Psoas muscle (tissue), 8 donors: ENCODE measurements at places on chromosomes 1 and 21. TPM values are rescaled to one million over a fixed set of nuclear protein-coding genes. Genes with fewer than 3 reads are reported as not detected.

- H3K36me3 ChIP-seq = no peaks in the 10 kb centered on the region
- no peak overlapping the region for H3K27ac ChIP-seq
- H3K4me3 ChIP-seq = no peak overlapping the region
- H3K4me1 ChIP-seq = no peaks in the 10 kb centered on the region
These were observed 102.8 kb downstream of the RHOU start for GRCh38 chr1:228837817-228838716.

- H3K27ac ChIP-seq = no peak overlapping the region
- no peaks in the 10 kb centered on the region for H3K27me3 ChIP-seq
- no peak for DNase-seq
- no peaks in the 10 kb centered on the region for H3K36me3 ChIP-seq
These were observed 7.4 kb upstream of the MIXL1 start for GRCh38 chr1:226216056-226216455.

- H3K4me1 ChIP-seq = no peaks in the 10 kb centered on the region
- DNase-seq = no peak
- H3K4me3 ChIP-seq = no peak overlapping the region
- H3K27me3 ChIP-seq = no peaks in the 10 kb centered on the region
- H3K27ac ChIP-seq = no peak overlapping the region
These were observed 40.9 kb downstream of the VPS26C start for GRCh38 chr21:37226041-37226920.

DNA sequence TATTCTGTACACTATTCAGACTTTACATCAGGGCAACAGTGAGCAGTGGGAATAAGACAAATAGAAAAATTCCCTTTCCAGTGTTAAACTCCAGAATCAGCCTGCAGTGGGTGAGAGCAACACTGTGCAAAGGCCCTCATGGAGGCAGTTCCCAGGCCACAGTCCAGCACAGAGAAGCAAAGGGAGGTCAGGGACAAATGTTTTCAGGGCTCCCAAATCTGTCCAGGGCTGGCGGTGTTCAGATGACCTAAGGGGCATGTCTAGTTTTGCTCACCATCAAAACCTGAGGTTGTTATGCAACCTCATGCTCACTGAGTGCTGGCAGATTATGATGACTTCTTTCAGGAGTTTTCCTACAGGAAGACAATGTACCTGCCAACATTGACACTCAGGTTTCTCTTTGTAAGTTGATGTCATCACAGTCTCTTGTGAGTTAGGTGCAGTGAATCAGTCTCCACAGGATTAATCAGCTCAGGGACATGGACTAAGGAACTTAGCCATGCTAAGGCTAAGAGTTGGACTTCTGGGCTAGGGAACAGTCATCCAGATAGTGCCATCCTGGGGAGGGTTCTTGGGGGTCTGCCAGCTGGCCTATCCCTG lies 3.6 kb upstream of the LCE5A start:
- DNase-seq = no peak
- peaks cover 6% of the 10 kb centered on the region for H3K27me3 ChIP-seq
- H3K27ac ChIP-seq = no peak overlapping the region
- no peaks in the 10 kb centered on the region for H3K4me1 ChIP-seq
- no peaks in the 10 kb centered on the region for H3K36me3 ChIP-seq

DNA sequence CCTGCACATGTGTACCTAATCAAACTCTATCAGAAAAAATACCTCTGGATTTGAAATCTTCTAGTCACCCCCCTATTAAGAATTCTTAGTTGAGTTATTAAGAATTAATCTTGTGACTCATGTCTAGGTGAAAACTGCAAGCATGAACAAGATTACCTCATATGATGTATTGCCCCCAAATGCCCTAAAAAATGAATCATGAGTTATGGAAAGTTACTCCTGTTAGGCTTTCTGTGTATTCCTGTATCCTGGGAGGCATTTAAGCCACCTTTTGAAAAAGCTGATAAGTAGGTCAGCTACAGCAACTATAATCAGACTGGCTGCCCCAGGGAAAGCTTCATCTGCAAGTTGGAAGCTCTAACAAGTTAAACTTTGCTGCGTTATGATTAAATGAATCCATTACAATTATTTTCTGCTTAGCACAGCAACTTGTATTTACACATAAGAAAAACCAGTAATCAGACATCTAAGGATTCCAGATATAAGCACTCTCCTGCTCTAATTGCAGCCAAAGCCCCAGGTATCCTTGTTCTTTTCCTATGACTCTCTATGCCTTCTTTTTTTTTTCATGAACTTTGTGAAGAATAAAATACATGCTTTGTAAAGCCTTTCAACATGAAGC lies 147.7 kb downstream of the NTPCR start:
- no peaks in the 10 kb centered on the region for H3K4me1 ChIP-seq
- no peaks in the 10 kb centered on the region for H3K36me3 ChIP-seq
- H3K27ac ChIP-seq = no peak overlapping the region
- no peak for DNase-seq

Gene SYPL2
- 175 TPM for total RNA-seq

Gene SIK1
- total RNA-seq = 10.8 TPM
